ENCODE measurements at places on chromosomes 11 and 22.

GRCh38 chr22:35742342-35743100 lies 24.8 kb downstream of the APOL5 start:
- DNase-seq: no peak

GRCh38 chr11:128593281-128593680 lies 5.9 kb upstream of the ETS1 start:
- no peak for DNase-seq

GRCh38 chr11:72668629-72669347 lies 5.4 kb downstream of the PDE2A start:
- no peak for DNase-seq

DNA sequence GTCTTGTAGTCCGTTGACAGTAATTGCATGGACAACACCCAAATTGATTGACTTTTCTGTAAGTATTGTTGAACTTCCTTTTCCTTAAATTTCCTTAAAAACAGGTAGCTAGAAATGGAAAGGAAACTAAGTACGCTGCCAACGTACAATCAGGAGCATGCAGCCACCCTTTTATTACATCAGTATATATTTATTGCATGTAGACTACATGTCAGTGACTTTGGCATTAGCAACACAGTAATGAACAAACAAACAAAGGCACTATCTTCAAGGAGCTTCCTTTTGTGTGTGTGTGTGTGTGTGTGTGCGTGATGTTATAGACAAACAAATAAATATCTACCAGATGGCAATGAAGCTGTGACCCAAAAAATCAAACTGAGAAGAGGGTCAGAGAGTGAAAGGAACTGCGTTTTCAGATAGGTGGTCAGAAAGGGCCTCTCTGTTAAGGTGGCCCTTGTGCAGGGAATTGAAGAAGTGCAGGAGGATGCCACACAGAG lies at the start of gene OR9Q1:
TSS of gene OR9Q1 (plus strand) at position 447 of the 497 bp plus-strand sequence. CDS start 155,564 bp downstream, outside the sequence.
- DNase-seq: no peak
